Activated gamma-delta T cell treated with Interleukin-2 at 50 U/mL for 16 hours (primary cell): ENCODE measurements at places on chromosomes 11 and 22.

DNA sequence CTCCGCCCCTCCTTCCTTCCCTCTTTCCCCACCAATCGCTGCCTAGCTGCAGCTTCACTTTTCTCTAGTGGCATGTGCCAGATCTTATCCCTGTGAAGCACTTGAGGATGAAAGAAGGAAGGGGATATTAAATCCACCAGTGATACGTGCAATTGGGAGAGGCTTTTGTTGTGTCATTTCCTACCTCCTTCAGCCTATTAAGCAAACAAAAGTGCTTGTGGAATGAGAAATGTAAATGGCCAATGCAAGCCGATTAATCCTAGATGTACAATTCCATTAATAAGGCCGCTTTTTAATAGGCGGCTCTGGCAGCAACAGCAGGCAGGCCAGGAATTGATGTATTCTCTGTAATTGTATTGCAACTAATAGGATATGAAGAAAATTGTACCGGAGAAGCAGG is 23.3 kb downstream of the NTM start:
- no peak for DNase-seq

DNA sequence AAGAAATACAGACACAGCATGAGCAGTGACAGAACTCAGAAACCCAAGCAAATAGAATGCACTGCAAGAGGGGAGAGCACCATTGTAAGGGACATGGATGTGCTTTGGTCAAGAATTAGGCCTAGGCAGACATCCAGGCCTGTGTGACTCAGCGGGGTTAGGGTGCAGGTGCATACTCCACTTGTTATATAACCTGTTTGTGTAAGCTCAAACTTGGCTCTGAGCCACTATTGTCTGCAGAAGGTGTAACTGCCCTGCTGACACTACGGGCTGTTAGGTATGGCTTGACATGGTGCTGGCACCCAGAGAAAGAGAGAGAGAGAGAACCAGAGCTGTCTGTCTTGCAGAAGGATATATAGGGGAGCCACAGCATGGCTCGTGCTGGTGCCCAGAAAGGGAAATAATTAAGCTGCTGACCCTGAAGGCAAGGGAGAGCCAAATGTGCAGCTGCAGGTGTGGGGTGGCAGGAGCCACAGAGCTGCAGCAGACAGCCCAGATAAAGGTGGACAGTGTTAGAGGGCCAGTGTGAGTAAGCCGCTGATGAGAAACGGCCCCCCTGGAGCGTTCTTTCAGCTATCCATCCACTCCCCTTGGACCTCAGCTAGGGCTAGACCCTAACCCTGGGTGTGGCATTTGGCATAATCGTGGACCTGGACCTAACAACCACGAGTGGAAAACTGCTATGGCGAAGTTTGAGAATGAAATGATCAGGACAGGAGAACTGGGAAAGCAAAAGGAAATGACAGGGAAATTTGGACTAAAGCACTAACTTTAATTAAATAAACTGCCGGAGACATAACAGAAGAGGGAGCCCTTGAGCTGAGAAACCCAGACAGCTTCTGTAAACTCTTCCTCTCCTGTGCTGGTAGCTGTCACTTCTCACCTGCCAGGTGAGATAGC is 253.0 kb upstream of the CCDC179 start:
- no peak for DNase-seq

- no peak for DNase-seq
These were observed 119.9 kb downstream of the CTTN start for GRCh38 chr11:70517988-70518907.

DNA sequence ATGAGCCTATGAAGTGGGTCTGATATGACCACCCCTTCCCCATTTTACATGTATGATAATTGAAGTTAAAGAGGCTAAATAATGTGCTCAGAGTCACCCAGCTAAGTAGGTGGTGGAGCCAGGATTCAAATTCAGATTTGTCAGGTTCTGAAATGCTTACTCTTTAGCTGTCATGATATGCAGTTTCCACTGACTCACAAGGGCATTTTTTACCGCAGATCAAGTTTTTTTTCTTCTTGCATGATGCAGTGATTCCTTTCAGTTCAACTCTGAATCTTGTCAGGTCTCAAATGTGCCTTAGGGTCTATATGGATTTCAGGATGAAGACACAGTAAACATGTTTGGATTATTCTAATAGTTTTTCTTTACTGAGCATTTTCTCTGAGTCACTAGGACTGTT is 12.6 kb upstream of the TRIM44 start:
- DNase-seq, result no peak

DNA sequence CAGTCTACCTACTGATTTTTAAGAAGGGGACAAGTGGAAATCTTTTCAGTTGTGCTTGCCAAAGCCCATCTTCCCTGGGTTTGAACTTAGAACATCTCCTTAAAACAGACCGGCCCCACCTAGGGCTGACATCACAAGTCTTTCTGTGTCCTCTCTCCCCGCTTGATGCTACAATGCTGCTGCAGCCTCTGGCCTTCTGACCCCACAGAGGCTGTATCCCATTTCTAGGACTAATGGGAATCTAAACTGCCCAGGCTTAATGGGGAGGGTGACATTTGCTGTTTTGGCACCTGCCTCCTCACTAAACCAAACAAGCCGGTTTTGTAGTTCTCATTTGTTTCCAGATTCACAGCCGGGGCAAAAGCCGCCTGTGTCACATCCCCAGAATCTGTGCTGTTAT is 121.3 kb upstream of the CADM1 start:
- no peak for DNase-seq

GRCh38 chr11:83680321-83680720 is 394.2 kb upstream of the CCDC90B start:
- DNase-seq, result no peak

- DNase-seq, result no peak
These were observed 25.8 kb upstream of the RASSF10 start for GRCh38 chr11:12983336-12983735.

DNA sequence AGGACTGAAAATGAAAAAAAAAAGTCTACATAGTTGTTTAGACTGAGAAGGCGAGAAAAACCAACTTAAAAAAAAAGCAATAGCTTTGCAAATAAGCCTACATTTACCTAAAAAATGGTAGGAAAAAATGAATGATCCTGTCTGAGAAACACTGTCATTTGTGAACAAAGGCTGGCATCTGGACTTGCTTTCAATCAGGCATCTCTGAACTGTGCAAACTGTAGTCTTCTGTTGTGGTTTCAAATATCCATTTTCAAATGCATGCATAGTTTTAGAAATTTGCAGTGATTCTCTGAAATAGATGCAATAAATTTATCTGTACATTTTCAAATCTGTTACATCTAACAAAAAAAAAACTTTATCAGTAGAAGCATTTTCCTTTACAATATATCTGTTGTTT is 106.1 kb upstream of the LUZP2 start:
- no peak for DNase-seq
